NCI-H524 treated with DMSO at 0.1 percent for 48 hours (cell line): ENCODE measurements at places on chromosomes 11 and 22.

GRCh38 chr11:115179636-115180035 lies 324.6 kb downstream of the CADM1 start:
- DNase-seq = no peak

GRCh38 chr11:122123263-122123929 lies 7.4 kb upstream of the BLID start:
- DNase-seq = no peak

DNA sequence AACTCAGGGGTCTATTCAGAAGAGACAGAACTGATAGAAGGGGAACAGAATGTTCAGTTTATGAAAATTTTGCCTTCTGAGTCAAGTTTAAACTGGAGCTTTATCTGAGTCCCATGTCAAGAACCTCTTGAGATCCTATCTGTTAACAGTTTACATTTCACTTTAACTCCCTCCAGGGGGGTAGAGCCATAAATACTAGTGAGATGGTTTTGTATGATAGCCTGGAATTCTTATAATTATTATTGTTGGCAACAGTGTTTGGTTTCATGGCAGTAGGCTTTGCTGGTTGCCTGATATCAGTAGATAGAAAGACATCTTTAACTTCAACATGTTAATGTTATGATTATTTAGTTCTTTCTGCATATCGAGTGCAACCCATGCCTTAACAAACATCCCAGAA lies 498.5 kb downstream of the INSC start:
- DNase-seq = no peak

GRCh38 chr11:68835328-68835727 lies 6.4 kb downstream of the CPT1A start:
- no peak for DNase-seq

- DNase-seq = no peak
Observed at GRCh38 chr11:32855601-32856000, 25.9 kb downstream of the PRRG4 start.

DNA sequence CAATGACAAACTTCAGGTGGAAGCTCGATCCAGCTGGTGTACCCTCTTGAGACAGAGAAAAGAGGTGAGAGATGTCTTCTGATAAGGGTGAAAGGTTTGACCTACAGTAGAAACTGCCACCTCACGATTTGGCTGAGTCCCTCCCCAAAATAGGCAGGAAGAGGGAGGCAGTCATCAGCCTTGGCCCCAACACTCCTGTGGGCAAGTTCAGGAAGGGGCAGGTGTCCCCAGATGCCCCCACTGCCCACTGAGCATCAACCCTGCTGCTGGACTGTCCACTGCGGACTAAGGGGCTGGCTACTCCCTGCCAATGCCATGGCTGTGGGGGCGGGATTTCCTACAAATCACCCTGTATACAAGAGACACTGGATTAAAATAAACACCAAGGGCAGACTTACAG lies 441.4 kb downstream of the BUD13 start:
- DNase-seq = no peak

DNA sequence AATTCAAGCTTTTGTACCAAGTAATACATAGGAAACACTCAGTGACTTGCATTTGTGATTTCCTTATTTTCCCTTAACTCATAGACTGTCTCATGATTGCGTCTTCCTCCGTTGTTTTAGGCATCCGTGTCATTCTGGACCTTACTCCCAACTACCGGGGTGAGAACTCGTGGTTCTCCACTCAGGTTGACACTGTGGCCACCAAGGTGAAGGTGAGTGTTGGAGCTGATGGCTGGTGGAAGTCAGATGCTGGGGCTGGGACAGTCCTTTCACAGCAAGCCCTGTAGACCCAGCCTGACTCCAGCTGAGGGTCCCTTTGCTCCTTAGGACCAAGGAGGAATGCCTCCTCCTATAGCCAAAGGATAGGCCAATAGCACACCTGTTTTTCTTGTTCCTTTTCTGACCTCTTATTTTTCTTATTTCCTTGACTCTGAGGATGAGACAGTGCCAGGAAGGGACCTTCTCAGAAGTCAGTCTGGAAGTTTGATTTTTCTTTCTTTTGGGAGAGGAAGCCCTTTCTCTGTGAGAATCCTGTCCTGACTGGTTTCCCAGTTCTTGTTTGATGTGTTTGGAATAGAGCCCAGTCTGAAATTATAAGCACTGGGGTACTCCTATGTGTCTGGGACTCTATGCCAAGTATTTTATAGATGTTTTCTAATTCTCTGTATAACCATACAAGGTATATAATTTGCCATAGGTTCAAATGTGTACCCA lies 2.2 kb downstream of the SLC3A2 start:
- no peak for DNase-seq
